ENCODE measurements at places on chromosomes 11 and 22. TPM values are rescaled to one million over a fixed set of nuclear protein-coding genes. Genes with fewer than 3 reads are reported as not detected.

DNA sequence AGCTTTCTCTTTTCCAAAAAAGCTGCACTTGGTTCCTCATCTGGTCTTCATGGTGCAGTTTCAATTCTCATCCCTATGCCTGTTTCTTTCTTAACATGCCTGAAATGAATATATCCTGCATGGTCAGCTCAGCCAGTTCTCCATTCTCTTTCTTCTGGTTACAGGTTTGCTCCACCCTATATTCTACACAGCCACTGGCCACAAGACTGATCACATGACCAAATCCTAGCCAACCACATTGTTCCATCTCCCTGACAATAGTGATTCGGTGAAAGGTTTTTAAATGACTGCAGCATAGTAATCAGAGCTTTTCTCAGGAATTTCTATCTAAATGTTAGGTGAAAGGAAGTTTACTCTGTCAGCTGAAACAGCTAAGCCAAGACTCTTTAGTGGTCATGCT, 891.4 kb downstream of the METTL15 start:
- no peaks in the 10 kb centered on the region for H3K36me3 ChIP-seq
- H3K27me3 ChIP-seq, result no peaks in the 10 kb centered on the region
- no peak overlapping the region for H3K27ac ChIP-seq
- no peaks in the 10 kb centered on the region for H3K4me1 ChIP-seq
- no peak for DNase-seq

- H3K27ac ChIP-seq, result no peak overlapping the region
- H3K4me1 ChIP-seq, result peaks cover 5% of the 10 kb centered on the region
- H3K27me3 ChIP-seq, result no peaks in the 10 kb centered on the region
- no peaks in the 10 kb centered on the region for H3K36me3 ChIP-seq
These were observed 68.3 kb downstream of the PLEKHA7 start for GRCh38 chr11:16945671-16946469.

- DNase-seq, result no peak
- H3K36me3 ChIP-seq, result no peaks in the 10 kb centered on the region
- H3K27ac ChIP-seq, result no peak overlapping the region
- H3K4me3 ChIP-seq, result no peak overlapping the region
- no peaks in the 10 kb centered on the region for H3K4me1 ChIP-seq
These were observed 562 bp downstream of the SHANK2 start for GRCh38 chr11:71251761-71252268.

KRTAP5-9 gene
- not detected for total RNA-seq

CHRDL2 gene
- not detected for total RNA-seq

Data from activated T-helper 1 cell treated with anti-CD3 and anti-CD28 coated beads, Interleukin-12 subunit alpha, Interleukin-12 subunit beta, Interleukin-2, Interleukin-4 antibody, amounts not matched to agents 30 ng/mL and 10 ng/mL and 1 ng/mL, durations not matched to agents 14 hours and 24 hours and 36 hours (primary cell).